ENCODE measurements at places on chromosomes 3 and 15. TPM values are rescaled to one million over a fixed set of nuclear protein-coding genes. Genes with fewer than 3 reads are reported as not detected.
A peak's percentile ranks its signal among the peaks of the same experiment; 100 is the strongest.

DNA sequence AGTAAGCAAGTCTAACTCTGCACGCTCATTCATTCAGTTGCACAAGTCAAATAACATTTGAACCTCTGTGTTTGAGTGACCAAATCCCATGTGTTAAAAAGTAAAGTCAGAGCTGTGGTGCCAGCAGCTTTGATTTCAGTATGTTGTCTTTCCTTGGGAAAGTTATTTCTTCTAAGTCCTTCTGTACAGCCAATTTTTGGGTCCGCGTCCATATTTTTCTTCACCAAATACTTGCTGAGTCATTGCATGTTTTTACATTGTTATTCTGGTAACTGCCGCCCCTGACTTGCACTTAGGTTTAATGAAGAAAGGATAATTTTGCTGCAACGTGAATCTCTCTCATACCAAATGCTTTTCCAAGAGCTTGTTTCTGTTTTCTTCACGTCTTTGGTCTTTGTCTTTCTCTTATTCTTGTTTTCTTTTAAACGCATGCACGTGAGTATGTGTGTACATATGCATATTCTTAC is 56.7 kb downstream of the PLS1 start:
- H3K36me3 ChIP-seq = no peaks in the 10 kb centered on the region
- H3K4me1 ChIP-seq = no peaks in the 10 kb centered on the region
- no peak overlapping the region for H3K4me3 ChIP-seq
- DNase-seq = no peak

GRCh38 chr15:98866511-98866910 is 141.1 kb downstream of the PGPEP1L start:
- H3K27me3 ChIP-seq = no peaks in the 10 kb centered on the region
- H3K4me3 ChIP-seq = peak overlapping the region; percentile 71
- H3K27ac ChIP-seq = peak overlapping the region; percentile 58
- peaks cover 2% of the 10 kb centered on the region for H3K4me1 ChIP-seq
- no peak for DNase-seq

- H3K27me3 ChIP-seq = no peaks in the 10 kb centered on the region
- no peak for DNase-seq
- no peak overlapping the region for H3K27ac ChIP-seq
- H3K36me3 ChIP-seq = no peaks in the 10 kb centered on the region
- no peak overlapping the region for H3K4me3 ChIP-seq
These were observed 171.8 kb upstream of the ROPN1 start for GRCh38 chr3:124163689-124164088.

GRCh38 chr3:4825436-4826236 is 153.6 kb upstream of the BHLHE40 start:
- no peak for DNase-seq
- peak overlapping the region; percentile 20 for H3K4me3 ChIP-seq
- H3K36me3 ChIP-seq = no peaks in the 10 kb centered on the region
- H3K27me3 ChIP-seq = no peaks in the 10 kb centered on the region
- H3K27ac ChIP-seq = peak overlapping the region; percentile 19
- H3K4me1 ChIP-seq = peaks cover 95% of the 10 kb centered on the region

DNA sequence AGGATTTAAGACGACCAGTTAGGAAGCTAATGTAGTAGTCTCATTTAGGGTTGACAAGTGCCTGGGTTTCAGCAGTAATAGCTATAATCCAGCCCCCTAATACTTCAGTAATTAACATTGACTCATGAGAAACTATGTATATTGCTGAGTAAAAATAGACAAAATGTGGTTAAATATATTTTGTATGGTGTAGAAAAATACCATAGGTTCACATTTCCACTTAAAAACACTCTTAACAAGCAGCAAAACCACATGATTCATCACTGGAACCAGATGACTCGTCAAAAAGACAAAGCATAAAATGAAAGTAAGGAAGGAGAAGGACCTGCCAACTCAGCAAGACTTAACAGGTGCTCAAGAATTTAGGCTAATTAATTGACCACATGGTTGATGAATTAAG is 288.9 kb downstream of the EFHB start:
- no peaks in the 10 kb centered on the region for H3K4me1 ChIP-seq
- H3K27me3 ChIP-seq = no peaks in the 10 kb centered on the region
- H3K4me3 ChIP-seq = no peak overlapping the region
- no peak for DNase-seq
- no peaks in the 10 kb centered on the region for H3K36me3 ChIP-seq

DNA sequence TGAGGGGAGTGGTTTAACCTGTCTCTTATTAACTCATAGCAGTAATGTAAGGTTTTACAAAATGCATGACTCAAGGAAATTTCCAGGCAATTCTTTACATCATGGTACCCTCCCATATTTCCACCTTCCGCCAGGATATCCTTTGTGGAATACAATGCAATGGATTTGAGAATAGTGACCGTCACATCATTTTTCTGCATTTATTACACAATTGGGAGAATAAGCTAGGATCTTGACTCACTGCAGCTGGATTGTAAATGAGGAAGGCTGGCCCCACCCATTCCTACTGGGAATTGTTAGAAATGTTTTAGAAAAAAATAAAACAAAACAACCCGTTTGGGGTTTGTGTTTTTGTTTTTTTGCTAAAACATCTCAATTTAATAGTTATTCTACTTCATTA is 97.4 kb downstream of the IMPG2 start:
- DNase-seq = no peak
- H3K4me3 ChIP-seq = no peak overlapping the region
- H3K27me3 ChIP-seq = no peaks in the 10 kb centered on the region
- H3K36me3 ChIP-seq = no peaks in the 10 kb centered on the region
- no peaks in the 10 kb centered on the region for H3K4me1 ChIP-seq

DNA sequence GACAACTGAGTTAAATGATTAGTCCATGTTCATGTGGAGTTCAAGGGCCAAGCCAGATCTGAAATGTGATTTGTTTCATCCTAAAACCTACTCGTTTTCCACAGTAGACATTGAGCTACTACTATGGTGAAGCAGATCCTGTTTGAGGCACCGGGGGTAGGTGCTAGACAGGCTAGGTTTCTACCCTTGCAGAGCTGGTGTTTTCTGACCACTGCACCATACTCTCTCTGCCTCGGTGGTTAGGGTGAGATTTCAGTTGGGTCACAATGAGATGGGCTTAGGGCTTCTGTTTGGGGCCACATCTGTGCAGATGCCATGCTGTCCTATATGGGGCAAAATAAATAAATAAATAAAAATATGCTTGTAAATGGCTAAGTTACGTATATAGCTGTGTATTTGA is 99.3 kb downstream of the OXNAD1 start:
- DNase-seq = no peak
- H3K4me3 ChIP-seq = no peak overlapping the region
- H3K27ac ChIP-seq = no peak overlapping the region
- no peaks in the 10 kb centered on the region for H3K27me3 ChIP-seq
- no peaks in the 10 kb centered on the region for H3K4me1 ChIP-seq

- H3K36me3 ChIP-seq = no peaks in the 10 kb centered on the region
- H3K27ac ChIP-seq = no peak overlapping the region
- no peaks in the 10 kb centered on the region for H3K27me3 ChIP-seq
- H3K4me1 ChIP-seq = no peaks in the 10 kb centered on the region
These were observed 657.5 kb downstream of the GRM7 start for GRCh38 chr3:7518456-7518855.

GRCh38 chr15:49877117-49877872 is 241.7 kb downstream of the ATP8B4 start:
- no peak for DNase-seq
- H3K4me1 ChIP-seq = no peaks in the 10 kb centered on the region
- no peaks in the 10 kb centered on the region for H3K27me3 ChIP-seq
- H3K4me3 ChIP-seq = no peak overlapping the region

- H3K4me1 ChIP-seq = peaks cover 32% of the 10 kb centered on the region
- no peaks in the 10 kb centered on the region for H3K27me3 ChIP-seq
- DNase-seq = no peak
- no peak overlapping the region for H3K27ac ChIP-seq
- H3K4me3 ChIP-seq = peak overlapping the region; percentile 94
- H3K36me3 ChIP-seq = no peaks in the 10 kb centered on the region
These were observed 535 bp downstream of the MCTP2 start for GRCh38 chr15:94231723-94232468.

DNA sequence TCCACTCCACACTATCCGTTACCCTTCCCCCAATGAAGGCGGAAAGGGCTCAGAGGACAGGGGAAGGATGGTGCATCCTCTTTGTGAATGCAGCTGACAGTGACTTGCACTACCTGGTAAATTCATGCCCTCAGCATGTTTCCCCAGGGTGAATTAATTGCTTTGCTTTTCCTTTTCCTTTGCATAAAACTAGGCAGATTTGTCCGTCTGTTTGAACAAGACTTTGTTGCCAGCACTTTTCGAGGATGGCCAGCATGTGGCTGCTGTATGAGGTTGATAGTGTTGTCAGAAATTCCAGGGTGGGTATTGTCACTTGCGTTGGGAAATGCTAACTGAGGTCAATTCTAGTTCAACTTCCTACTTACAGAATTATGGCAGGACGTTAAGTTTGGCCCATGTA is 79.0 kb upstream of the RARB start:
- H3K4me1 ChIP-seq = no peaks in the 10 kb centered on the region
- DNase-seq = no peak
- no peaks in the 10 kb centered on the region for H3K27me3 ChIP-seq

DNA sequence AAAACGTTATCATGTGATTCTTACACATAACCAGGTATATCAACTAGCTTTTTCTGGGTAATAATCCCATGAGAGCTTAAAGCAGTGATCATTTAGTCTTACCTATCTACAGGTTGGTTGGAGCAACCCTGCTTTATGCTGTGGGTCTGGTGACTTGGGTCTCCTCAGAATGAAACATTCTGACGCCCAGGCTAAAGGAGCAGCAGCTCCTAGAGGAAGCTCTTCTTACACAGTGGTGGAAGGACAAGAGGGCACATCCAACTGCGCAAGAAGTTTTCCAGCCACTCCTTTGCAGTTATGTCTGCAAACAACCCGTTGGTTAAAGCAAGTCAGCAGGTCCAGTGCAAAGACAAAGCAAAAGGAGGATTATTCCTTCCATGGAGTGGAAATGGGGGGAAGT is 377.5 kb downstream of the EDEM1 start:
- no peak overlapping the region for H3K4me3 ChIP-seq
- H3K27me3 ChIP-seq = no peaks in the 10 kb centered on the region
- H3K36me3 ChIP-seq = no peaks in the 10 kb centered on the region
- DNase-seq = no peak

- no peaks in the 10 kb centered on the region for H3K4me1 ChIP-seq
- H3K36me3 ChIP-seq = no peaks in the 10 kb centered on the region
- no peaks in the 10 kb centered on the region for H3K27me3 ChIP-seq
- no peak overlapping the region for H3K27ac ChIP-seq
- H3K4me3 ChIP-seq = no peak overlapping the region
- no peak for DNase-seq
These were observed 35.8 kb upstream of the FBN1 start for GRCh38 chr15:48681353-48681752.

- no peaks in the 10 kb centered on the region for H3K36me3 ChIP-seq
- no peaks in the 10 kb centered on the region for H3K27me3 ChIP-seq
- DNase-seq = no peak
- H3K4me3 ChIP-seq = no peak overlapping the region
These were observed 81.6 kb downstream of the KLF15 start for GRCh38 chr3:126275620-126275904.

- no peaks in the 10 kb centered on the region for H3K4me1 ChIP-seq
- H3K36me3 ChIP-seq = no peaks in the 10 kb centered on the region
- no peak for DNase-seq
- H3K27ac ChIP-seq = no peak overlapping the region
These were observed 134.2 kb downstream of the WDR72 start for GRCh38 chr15:53625260-53625659.

DNA sequence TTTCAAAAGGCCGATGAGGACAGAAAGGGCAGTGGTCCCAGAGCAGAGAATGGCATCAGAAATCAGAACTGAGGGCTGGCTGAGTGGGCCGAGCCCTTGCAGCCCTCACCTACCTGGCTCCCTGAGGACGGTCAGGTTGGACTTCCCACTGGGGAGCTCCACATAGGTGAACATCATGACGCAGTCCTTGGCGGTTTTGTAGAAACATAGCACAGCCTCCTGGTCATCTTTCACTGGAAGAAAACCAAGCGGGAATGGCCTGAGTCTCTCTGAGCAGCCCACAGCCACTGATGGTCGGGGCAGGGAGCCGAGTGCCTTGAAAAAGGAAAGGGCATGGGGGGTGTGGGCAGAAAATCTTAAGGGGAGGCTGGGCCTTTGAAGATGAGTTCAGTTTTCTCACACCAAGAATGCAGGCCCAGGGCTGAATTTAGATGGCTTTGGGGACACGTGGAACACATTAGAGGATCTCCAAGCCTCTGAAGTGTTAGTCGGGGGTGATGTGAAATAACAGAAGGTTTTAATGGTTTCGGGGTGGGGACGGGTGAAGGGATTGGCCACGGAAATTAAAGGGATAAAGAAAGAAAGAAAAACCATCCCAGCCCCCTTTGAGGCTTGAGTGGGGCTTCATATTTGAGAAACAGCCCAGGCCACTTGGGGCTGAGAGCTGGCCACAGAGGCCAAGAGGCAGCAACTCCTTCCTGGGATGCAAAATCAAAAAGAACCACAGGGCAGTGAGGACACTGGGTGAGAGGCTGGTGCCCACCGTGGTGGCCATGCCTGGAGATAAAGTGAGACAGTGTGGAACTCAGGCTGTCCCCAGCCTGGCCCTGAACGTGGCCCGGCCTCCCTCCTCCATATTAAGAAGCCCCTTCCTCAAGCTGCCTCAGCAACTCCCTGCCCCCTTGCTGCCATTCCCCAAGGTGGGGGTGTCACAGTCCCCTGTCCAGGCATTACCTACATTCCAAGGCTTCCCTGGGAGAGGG is 36.2 kb downstream of the UMPS start:
- no peaks in the 10 kb centered on the region for H3K27me3 ChIP-seq
- H3K27ac ChIP-seq = no peak overlapping the region
- DNase-seq = no peak

The CSPG5 gene
- polyA plus RNA-seq = not detected

The DUOXA2 gene
- polyA plus RNA-seq = not detected

The SERPINI2 gene
- polyA plus RNA-seq = not detected

The HRG gene
- not detected for polyA plus RNA-seq

The COLQ gene
- 17.3 TPM for polyA plus RNA-seq

The RPL4 gene
- polyA plus RNA-seq = 1,182 TPM

The FNDC3B gene
- polyA plus RNA-seq = 8.7 TPM

The SLC9C1 gene
- polyA plus RNA-seq = not detected

The ERICH6 gene
- not detected for polyA plus RNA-seq

Measured in CD8-positive, alpha-beta memory T cell (primary cell).